WERI-Rb-1 (cell line): ENCODE measurements at places on chromosomes 4 and X.

DNA sequence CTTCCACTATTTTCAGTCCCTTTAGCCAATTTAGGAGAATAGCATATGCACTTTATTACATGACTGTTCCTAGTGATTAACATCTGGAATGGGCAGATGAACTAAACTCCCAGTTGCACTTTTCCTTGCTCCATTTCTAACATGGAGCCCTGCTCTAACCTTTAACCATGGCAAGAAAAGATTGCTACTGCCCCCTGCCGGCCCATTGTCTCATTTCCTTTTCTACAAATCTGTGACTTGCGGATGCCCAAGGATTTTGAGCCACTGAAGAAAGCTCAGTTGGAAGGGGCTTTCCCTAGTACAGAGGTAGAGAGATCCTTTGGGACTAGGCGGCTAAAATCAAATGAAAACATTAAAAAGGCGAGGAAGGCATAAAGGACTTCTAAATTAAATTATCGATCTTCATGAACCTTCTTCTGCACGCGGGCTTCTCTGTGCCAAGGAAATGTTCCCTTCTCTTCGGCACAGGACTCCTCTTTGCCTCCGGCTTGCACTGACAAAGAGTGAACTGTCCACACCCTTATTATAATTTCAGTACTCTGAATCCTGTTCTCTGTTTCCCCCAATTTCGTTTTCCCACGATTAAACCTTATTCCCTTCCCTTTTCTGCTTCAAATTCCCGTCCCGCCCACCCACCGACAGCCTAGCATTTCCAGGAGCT is 577 bp upstream of the GLRA2 start:
- peak; percentile 67 for DNase-seq

- no peak for DNase-seq
Observed at GRCh38 chr4:149031399-149031798, 589.2 kb upstream of the NR3C2 start.

DNA sequence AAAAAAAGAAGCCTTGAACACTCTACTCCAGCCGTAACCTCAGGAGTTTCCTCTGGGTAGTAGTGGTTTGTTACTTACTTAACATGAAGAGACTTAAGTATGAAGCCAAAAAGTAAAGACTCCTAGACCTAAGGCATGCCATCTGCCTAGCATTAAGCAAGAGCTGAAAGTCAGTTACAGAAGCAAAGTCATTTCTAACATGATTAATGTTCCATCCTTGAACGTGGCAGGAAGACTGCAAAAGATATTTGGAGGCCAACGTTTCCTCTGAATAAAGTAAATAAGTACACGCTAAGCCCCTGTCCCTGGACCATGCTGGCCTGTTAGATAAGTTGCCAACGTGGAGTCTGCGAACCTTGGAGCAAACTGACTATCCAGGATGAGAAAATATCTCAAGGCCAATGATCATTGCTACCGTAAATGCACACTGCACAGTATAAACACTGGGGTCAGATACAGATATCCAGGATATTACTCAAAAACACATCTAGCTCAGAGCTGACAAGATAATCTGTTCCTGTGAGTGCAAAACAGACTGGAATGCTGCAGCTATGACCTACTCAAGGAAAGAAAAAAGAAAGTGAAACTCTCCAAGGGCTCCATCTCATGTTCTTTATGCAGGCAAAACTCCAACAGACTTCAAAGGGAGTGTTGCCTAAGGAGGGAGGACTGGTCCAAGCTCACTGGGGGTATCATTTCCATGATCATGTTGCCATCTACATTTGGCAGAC is 255.8 kb downstream of the COL25A1 start:
- DNase-seq = no peak

DNA sequence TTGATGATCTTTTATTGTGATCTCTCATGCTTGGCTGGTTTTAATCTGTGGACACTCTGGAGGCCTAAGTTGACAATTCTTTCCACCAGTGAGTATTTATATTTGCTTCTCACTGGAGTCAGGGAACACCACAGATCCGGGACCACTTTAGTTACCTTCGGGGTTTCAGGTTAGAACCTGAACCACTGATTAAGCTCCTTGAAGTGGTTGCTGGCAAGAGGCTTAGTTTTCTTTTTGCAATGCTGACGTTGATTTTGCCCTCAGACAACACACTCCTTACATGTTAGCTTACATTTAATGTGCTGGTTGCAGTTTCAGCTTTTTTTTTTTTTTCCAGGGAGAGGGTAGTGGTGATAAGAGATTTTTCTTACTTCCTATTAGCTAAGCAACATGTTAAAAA is 10.5 kb upstream of the ZNF330 start:
- no peak for DNase-seq

DNA sequence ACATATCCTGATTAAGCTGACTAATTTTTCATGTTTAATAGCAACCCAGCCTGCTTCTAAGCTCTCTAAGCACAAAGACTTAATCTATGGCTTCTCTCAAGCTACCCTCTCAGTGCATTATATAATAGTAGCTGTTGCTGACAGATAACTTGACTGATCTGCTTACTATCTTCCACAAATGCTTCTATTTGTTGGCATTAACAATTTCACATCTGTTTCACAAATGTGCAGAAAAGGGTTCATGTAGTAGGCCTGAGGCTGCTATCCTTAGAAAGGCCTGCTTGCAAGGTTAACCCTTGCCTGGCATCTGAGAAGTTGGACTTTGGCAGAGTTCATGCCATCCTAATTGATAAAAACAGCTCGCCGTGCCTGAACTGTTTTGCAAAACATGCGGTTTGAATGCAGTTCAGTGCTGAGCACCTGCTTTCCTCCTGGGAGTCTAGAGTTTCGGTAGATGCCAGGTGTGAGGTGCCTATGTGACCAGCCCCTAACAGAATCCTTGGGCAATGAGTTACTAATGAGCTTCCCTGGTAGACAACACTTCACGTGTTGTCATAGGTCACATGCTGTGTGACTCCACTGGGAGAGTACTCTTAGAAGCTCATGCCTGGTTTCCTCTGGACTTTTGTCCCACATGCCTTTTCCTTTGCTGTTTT is 68.4 kb downstream of the NSG1 start:
- no peak for DNase-seq

- DNase-seq = no peak
Observed at GRCh38 chrX:15507005-15507404, 6.4 kb downstream of the BMX start.

DNA sequence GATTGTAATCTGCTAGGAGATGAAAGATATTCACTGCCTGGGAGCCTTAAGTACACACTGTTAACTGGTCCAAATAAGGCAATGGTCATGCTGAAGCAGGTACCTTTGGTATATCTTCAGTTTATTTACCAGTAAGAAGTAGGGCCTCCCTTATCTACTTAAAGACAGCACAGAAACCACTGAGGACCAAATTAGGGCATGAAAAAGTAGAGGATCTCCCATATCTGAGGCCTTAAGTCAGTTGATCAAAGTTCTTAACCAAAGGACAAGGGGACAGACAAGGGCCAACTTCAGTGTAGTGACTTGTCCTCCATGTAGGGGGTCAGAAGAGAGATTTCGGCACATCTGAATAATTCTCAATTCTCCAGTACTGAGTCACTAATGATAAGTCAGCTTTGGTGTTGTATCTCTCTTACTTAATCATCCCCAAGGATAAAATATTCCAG is 59.1 kb downstream of the AMELX start:
- no peak for DNase-seq

- DNase-seq = no peak
Observed at GRCh38 chrX:4932790-4933189, 1219.3 kb upstream of the PRKX start.

DNA sequence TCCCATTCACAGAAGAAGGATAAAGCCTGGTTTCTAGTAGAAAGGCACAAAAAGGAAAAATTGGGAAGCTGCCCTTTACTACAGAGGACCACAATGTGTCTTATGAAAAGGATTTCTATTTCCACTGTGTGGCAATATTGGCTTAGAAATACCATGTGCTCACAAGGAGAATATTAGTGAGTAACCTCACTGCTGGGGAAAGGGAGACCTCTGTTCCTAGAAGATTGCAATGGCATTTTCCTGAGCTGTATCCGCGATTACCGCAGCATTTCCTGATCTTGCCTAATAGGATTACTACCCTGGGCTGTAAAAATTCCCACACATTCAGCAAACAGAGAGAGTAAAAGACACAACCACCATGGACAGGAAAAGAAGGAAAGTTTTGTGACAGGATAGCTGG is 308.8 kb upstream of the TECRL start:
- DNase-seq = peak; percentile 43

DNA sequence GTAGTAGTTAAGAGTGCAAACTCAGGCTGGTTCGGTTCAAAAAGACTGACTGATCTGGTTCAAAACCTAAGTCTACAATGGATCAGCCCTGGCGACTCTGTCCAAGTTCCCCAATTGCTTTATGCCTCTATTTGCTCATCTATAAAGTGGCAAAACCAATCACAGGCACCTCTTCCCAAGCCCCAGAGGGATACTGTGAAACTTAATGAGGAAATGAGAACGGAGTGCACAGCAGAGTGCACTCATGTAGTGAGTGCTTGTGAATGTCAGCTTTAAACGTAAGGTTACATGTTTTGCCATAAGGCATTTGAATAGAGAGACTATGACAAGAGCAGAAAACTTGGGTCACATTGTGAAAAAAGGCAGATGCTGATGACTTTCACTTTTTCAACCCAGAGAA is 199.7 kb upstream of the KLF3 start:
- DNase-seq = no peak

- DNase-seq = no peak
Observed at GRCh38 chr4:121464854-121465253, 84.0 kb upstream of the QRFPR start.

GRCh38 chr4:16626945-16627344 is 271.5 kb downstream of the LDB2 start:
- no peak for DNase-seq

GRCh38 chr4:133096972-133097371 is 52.1 kb upstream of the PCDH10 start:
- DNase-seq = no peak

GRCh38 chr4:37537484-37537883 is 148.7 kb downstream of the RELL1 start:
- no peak for DNase-seq

DNA sequence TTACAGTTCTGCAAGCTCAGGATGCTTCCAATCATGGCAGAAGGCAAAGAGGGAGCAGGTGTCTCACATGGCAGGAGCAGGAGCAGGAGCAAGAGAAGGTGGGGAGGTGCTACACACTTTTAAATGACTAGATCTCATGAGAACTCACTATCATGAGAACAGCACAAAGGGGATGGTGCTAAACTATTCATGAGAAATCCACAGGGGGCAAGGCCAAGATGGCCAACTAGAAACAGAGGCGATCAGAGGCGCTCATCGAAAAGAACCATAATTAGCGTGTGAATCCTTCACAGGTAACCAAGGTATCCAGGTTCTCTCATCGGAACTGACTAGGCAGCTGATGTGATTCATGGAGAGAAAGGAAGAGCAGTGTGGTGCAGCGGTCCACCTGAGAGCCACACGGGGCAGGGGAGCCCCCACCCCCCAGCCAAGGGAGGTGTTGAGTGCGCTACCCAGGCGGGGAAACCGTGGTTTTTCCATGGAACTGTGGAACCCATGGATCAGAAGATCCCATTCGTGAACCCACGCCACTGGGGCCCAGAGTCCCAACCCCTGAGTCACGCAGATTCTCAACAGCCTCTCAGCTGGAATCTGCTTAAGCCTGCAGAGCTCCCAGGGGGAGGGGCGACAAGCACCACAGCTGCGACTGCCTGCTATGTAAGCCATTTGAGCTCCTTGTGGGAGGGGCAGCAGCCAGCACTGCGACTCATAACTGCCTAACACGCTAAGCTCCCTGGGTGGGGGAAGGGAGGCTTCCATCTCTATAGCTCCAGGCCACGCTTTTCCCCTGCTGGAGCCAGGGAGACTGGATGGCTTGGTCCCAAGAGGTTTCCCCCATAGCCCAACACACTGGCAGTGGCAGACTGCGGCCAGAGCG is 46.7 kb downstream of the FGF16 start:
- peak; percentile 89 for DNase-seq

GRCh38 chrX:65451663-65452062 is 82.9 kb downstream of the LAS1L start:
- peak; percentile 13 for DNase-seq

DNA sequence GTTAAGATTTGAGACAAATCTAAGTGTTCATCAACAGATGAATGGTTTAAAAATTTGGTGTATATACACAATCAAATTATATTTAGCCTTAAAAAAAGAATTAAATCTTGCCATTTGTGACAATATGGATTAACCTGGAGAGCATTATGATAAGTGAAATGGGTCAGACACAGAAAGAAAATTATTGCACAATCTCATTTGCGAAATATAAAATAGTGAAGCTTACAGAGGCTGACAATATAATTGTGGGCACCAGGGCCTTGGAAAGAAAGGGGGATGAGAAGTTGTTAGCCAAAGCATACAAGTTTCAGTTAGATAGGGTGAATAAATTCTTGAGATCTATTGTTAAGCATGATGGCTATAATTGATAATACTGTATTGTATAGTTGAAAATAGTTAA is 883.0 kb downstream of the TECRL start:
- no peak for DNase-seq

- DNase-seq = no peak
Observed at GRCh38 chrX:115583496-115584004, 22.6 kb downstream of the PLS3 start.

DNA sequence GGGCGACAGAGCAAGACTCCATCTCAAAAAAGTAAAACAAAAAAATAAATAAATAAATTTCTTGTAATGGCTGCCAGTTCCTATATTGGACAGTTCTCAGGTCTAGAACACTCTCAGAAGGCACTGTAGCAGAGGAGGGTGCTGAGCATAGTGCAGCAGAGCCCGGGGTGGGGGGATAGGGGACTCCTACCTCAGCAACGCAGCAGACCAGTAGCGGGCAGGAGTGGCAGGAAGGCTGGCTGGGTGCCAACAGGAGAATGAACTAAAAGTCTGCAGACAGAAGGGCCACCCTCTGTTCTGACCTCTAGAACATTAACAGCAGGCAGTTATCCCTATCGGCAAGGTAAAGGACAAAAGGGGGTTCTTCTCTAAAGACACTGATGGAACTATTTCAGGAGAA is 20.2 kb downstream of the PDK3 start:
- no peak for DNase-seq

GRCh38 chr4:853416-853781 is 27.5 kb upstream of the CPLX1 start:
- DNase-seq = no peak
